ENCODE measurements at places on chromosomes 2 and 18. TPM values are rescaled to one million over a fixed set of nuclear protein-coding genes. Genes with fewer than 3 reads are reported as not detected.

CD8A gene
- 272 TPM for total RNA-seq

RALBP1 gene
- total RNA-seq: 46.1 TPM

SPTBN1 gene
- 190 TPM for total RNA-seq

LINC00305 gene
- not detected for total RNA-seq

PLB1 gene
- 0.34 TPM for total RNA-seq

IL36A gene
- total RNA-seq: 2.1 TPM

TMEM200C gene
- not detected for total RNA-seq

AGXT gene
- total RNA-seq: not detected

ABCA12 gene
- not detected for total RNA-seq

CTNNA2 gene
- total RNA-seq: not detected

MRO gene
- not detected for total RNA-seq

CYP27C1 gene
- not detected for total RNA-seq

NTSR2 gene
- not detected for total RNA-seq

SH3RF3 gene
- 15.1 TPM for total RNA-seq

GRCh38 chr2:178225006-178225805 is 30.9 kb downstream of the OSBPL6 start:
- H3K4me3 ChIP-seq: no peak overlapping the region
- H3K36me3 ChIP-seq: no peaks in the 10 kb centered on the region
- no peak overlapping the region for H3K27ac ChIP-seq
- DNase-seq: no peak

GRCh38 chr2:70988151-70988550 is 6.5 kb downstream of the TEX261 start:
- H3K27ac ChIP-seq: no peak overlapping the region
- H3K36me3 ChIP-seq: peaks cover 6% of the 10 kb centered on the region
- H3K4me3 ChIP-seq: no peak overlapping the region
- H3K4me1 ChIP-seq: peaks cover 36% of the 10 kb centered on the region

DNA sequence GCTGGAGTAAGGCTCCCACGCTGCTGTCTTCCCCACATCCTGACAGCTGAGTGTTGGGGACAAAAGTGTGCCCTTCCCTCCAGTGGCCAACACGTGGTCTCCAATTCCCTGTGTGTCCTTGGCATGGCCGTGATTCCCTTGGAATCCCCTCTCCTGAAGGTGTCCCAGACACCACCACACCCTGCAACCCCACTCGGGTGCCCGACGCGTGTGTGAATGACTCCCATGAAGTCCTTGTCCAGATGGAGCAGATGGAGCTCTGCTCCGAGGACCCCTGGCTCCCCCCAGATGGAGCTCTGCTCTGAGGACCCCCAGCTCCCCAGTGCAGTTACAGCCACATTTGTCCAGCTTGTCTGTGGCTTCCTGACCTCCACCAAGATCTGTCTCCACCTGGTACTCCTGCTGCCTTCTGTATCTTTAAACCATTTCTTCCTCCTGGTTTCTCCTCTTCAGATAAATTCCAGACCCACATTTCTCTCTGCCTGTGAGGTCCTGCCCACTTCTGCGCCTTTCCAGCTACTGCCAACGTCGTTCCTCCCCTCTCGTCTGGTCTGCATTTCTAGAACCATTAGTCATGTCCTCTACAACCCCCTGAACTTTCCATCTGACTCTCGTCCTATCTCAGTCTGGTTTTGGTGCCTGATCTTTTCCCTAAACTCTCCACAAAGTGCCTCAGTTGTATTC is 86.8 kb upstream of the PXDN start:
- no peak overlapping the region for H3K4me3 ChIP-seq
- H3K27me3 ChIP-seq: peaks cover 3% of the 10 kb centered on the region
- no peaks in the 10 kb centered on the region for H3K4me1 ChIP-seq

GRCh38 chr18:62781893-62782292 is 66.6 kb downstream of the PHLPP1 start:
- no peak overlapping the region for H3K4me3 ChIP-seq
- no peak for DNase-seq
- H3K27ac ChIP-seq: no peak overlapping the region
- H3K36me3 ChIP-seq: no peaks in the 10 kb centered on the region
- H3K27me3 ChIP-seq: no peaks in the 10 kb centered on the region
- peaks cover 23% of the 10 kb centered on the region for H3K4me1 ChIP-seq

GRCh38 chr2:109675666-109676345 is 61.6 kb downstream of the SOWAHC start:
- H3K36me3 ChIP-seq: no peaks in the 10 kb centered on the region
- no peak for DNase-seq

DNA sequence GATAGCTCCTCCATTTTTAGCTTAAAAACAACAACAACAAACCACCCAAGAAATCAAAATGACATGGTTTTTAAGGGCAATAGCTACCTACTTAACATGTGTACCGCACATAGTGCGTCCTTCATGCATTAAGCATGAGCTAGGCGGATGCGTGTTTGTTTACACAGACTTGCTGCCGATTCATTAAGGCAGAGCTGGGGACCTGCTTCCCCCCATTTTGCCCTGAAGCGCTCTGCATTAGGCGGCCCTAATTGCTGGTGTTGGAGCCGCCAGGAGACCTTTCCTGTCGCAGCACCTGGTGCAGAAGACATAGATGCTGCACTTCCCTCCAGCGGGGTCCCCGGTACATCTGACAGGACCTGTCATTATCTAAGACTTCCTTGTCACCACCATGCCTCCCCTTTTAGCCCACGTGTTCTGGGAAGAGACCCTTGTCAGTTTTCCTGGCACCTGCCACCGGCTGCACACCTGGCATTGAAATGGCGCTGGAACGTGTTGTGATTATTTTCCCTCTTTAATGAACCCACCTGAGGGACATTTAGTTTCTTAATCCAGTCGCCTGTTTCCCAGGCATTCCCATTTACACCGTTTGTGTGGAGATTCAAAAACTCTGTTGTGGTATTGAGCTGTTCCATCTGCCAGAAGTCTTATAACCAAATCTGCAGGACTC is 261.1 kb upstream of the RAB12 start:
- H3K27ac ChIP-seq: no peak overlapping the region
- H3K4me1 ChIP-seq: no peaks in the 10 kb centered on the region
- no peak for DNase-seq

DNA sequence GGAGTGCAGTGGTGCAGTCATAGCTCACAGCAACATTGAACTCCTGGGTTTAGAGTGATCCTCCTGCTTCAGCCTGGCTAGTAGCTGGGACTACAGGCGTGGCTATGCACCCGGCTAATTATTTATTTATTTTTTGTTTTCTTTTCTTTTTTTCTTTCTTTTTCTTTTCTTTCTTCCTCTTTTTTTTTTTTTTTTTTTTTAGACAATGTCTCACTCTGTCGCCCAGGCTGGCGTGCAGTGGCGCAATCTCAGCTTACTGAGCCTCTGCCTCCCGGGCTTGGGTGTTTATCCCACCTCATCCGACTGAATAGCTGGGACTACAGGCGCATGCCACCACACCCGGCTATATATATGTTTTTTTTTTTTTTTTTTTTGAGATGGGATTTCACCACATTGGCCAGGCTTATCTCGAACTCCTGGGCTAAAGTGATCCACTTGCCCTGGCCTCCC is 1.4 kb upstream of the ANXA4 start:
- no peaks in the 10 kb centered on the region for H3K36me3 ChIP-seq
- peaks cover 2% of the 10 kb centered on the region for H3K27me3 ChIP-seq
- no peak overlapping the region for H3K27ac ChIP-seq
- no peak for DNase-seq
- peaks cover 30% of the 10 kb centered on the region for H3K4me1 ChIP-seq

DNA sequence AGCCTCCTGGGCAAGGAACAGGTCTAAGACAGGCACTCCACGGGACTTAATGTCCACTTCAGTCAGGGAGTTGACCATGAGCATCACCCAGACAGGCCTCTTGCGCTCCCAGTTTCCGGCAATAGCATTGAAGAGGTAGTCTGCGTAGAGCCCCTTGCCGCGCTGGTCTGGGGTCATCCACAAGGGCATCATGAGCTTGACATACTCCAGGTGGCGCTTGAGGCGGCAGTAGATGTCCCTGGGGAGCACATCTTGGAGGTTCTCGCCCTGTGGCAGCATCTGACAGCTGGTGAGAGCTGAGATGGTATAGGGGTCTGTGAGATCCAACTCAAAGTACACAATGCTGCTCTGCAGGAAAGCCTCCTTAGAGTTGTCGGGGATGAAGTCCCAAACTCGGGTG is 10.6 kb downstream of the TRABD2A start:
- peaks cover 7% of the 10 kb centered on the region for H3K36me3 ChIP-seq
- H3K27ac ChIP-seq: peak overlapping the region; percentile 92
- H3K4me3 ChIP-seq: peak overlapping the region; percentile 61
- no peak for DNase-seq
- no peaks in the 10 kb centered on the region for H3K27me3 ChIP-seq

DNA sequence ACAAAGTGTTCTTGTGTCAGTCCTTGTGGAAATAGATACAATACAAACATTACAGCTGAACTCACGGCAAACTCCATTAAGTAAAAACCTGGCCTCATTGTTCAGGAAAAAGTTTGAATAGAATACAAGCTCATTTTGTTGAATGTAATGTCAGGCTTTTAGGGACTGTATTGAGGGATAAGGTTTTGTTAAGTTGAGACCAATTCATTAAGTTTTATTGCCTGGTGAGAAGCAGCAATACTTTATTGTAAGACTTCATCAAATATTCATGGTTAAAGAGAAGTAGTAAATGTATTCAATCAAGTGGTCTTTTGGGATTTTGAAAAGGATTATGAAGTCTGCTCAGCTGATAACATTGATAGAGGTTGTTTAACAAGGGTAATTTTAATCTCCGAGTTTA is 35.4 kb upstream of the METAP1D start:
- peaks cover 40% of the 10 kb centered on the region for H3K4me1 ChIP-seq
- no peak for DNase-seq
- H3K4me3 ChIP-seq: no peak overlapping the region

GRCh38 chr2:100733391-100734187 is 86.3 kb upstream of the NPAS2 start:
- H3K27ac ChIP-seq: no peak overlapping the region
- peaks cover 5% of the 10 kb centered on the region for H3K27me3 ChIP-seq
- DNase-seq: no peak
- H3K4me1 ChIP-seq: no peaks in the 10 kb centered on the region
- H3K36me3 ChIP-seq: no peaks in the 10 kb centered on the region
- no peak overlapping the region for H3K4me3 ChIP-seq

DNA sequence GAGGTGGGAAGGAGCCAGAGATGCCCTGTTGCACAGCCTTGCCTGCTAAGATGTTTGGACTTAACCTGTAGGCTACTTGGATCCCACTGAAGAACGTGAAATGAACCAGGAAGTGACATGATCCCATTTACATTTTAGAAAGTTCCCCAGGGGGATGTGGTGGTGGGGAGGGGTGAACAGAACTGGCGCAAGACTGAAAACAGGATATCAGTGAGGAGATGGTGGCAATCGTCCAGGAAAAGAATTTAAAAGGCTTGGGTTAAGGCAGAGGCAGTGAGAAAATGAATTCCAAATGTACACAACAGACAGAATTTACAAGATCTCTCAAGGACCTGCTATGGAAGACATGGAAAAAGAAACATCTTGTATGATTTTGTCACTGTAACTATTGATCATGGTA is 42.3 kb downstream of the SULT1C2 start:
- peaks cover 33% of the 10 kb centered on the region for H3K27me3 ChIP-seq
- H3K27ac ChIP-seq: no peak overlapping the region
- H3K36me3 ChIP-seq: no peaks in the 10 kb centered on the region
- H3K4me3 ChIP-seq: no peak overlapping the region
- DNase-seq: no peak
- peaks cover 2% of the 10 kb centered on the region for H3K4me1 ChIP-seq

DNA sequence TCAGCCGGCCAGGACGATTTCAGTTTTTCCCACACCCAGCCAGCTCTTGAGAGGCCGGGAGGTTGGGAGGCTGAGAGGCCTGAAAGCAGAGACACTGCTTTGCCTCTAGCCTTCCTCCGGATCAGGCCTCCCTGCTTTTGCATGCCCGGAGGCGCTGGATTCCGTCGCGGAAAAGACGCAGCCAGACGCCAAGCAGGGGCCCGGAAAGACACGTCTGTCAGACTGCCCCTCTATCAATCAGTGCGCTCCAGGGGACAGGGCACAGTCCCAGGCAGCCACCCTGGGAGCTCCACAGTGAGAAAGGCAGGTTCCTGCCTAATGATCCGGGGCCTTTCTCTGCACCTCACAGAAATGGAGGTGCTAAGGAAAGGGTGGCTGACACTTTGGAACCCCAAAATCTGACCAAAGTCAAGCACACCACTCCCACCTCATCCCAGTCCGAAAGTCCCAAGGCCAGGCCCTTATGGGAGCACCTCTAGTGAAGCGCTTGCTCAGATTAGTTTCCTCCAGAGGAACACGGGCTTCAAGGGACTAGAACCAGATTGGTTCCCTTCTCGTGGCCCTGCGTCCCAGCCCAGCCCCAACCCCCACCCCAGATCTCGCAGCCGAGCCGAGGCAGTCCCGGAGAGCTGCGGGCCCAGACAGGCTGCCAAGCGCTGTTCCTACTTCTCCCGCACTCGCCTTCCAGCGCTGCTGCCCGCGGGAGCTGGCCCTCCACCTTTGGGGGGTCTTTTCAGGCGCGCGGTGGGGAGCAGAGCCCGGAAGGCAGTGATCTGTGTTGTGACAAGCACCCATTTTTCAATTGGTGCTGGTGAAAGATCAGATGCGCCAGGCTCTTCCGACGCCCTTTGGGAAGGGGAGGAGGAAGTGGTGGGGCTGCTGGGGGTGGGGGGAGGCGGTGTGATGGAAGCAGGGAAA is 5.0 kb downstream of the DLX1 start:
- H3K4me1 ChIP-seq: peaks cover 18% of the 10 kb centered on the region

DNA sequence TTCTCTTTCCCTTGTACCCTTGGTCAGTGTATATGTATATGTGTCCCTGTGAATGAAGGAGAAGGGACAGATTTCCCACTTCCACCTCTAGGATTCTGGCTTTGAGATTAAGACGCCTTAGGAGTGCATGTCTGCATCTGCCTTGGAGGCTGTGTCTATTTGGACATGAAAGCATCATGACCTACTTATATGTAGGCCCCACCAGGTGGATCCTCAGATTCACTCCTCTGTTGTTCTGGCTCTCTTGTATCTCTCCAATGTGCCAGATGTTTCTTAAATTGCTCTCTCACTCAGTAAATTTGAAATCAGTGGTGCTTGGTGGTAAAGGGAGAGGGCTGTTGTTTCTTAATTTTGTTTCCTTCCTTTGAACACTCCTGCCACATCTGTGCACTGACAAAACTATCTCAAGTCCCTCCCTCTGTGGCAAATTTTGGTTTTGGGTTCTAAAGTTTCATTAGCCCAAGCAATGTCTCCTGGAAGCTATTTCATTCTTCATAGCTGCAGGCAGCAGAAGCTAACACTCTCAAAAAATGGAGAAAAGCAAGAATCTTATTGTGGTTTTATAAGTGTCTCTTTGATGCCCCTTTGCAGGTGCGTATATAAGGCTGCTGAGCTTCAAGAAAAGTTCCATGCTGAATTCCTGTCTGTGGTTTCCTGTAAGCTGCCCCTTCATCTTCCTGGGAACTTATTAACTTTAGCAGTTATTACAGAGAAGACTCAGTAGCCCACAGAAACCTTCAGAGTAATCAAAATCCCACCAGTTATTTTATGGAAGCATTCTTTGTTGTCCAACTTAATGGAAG is 179.7 kb upstream of the SETBP1 start:
- no peaks in the 10 kb centered on the region for H3K36me3 ChIP-seq
- no peak overlapping the region for H3K4me3 ChIP-seq
